ENCODE measurements at places on chromosomes 11 and 22. TPM values are rescaled to one million over a fixed set of nuclear protein-coding genes. Genes with fewer than 3 reads are reported as not detected.

The TRIM49 gene
- total RNA-seq: not detected

The MUC5B gene
- total RNA-seq: 1.2 TPM

The OR10A2 gene
- not detected for total RNA-seq

The TREH gene
- total RNA-seq: 0.46 TPM

The CNTF gene
- total RNA-seq: 1.2 TPM

The IL17RA gene
- 49.8 TPM for total RNA-seq

The OR52E8 gene
- not detected for total RNA-seq

The ARHGEF12 gene
- total RNA-seq: 132 TPM

The TENM4 gene
- total RNA-seq: 4.3 TPM

The ANO3 gene
- total RNA-seq: 1.2 TPM

The CCDC15 gene
- 1.5 TPM for total RNA-seq

The OR51I1 gene
- not detected for total RNA-seq

The GLYAT gene
- total RNA-seq: not detected

GRCh38 chr22:40741116-40741515, 61.8 kb downstream of the MCHR1 start:
- no peak overlapping the region for H3K27ac ChIP-seq
- H3K4me3 ChIP-seq: no peak overlapping the region

DNA sequence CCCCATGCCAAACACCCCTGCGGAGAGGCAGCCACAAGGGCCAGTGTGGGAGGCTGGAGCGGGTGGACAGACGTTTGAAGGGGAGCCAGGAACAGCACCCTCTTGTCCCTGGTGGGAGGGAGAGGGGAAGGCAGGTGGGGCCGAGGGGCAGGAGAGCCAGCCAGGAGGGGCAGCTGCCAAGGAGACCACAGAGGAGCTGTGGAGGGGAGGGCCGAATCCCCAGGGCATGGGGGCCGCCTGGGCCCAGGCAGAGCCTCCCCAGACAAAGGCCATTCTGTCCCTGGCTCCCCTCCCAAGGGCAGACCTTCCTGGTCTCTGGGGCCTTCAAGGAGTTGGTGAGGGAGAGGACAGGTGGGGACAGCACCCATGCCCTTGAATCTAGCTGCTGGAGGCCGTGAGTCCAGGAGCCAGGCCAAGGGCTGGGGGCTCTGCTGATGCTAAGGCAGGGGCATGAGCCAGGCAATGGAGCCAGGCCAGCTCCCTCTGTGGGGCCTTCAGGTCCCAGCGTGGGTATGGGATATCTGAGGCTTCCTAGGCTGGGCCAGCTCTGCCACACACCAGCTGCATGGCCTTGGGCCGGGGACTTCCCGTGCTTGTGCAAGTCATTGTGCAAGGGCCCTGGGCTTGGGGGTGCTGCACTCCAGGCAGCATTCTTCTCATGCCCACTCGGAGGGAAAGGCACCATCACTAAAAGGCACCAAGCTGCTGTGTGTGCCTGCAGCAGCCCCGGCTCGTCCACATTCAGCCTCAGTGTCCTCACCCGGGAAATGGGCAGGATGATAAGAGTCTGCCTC, 11.4 kb downstream of the EMID1 start:
- H3K4me3 ChIP-seq: no peak overlapping the region
- peak overlapping the region; percentile 47 for H3K27ac ChIP-seq
- H3K36me3 ChIP-seq: no peaks in the 10 kb centered on the region
- H3K27me3 ChIP-seq: no peaks in the 10 kb centered on the region
- H3K4me1 ChIP-seq: no peaks in the 10 kb centered on the region

DNA sequence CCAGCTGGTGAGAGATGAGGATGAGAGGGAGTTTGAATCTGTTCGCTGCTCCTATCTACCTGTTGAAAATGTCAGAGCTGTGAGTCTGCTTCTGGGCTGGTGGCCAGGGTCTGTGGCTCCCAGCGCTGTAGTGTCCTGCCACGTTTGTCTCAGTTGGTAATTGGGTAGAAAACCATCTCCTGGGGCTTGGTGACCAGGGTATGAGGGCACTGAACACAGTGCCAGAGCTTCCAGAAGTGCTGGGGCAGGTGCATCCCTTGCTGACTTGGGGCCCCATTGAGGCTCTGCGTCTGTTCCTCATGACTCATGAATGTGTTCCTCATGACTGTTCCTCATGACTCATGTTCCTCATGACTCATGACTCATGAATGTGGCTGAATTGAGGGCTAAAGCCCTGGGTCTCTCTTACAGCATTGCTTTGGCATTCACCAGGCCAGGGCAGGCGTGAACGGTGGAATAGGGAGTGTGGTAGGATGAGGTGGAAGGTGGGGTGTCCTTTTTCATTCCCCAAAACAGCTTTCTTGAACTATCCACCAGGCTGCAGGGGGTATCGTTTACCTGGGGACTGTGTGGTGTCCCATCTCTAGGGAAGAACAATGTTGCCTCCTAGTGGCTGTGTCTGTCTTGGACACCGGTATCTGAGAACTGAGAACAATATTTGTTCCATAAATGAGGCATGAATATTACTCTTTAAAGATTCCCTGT, 139.5 kb downstream of the COMMD9 start:
- H3K27me3 ChIP-seq: no peaks in the 10 kb centered on the region
- no peak overlapping the region for H3K27ac ChIP-seq
- no peak for DNase-seq
- H3K36me3 ChIP-seq: no peaks in the 10 kb centered on the region

GRCh38 chr11:26017903-26018302, 314.0 kb upstream of the ANO3 start:
- H3K4me3 ChIP-seq: no peak overlapping the region
- no peak for DNase-seq
- no peaks in the 10 kb centered on the region for H3K36me3 ChIP-seq
- H3K27ac ChIP-seq: no peak overlapping the region
- no peaks in the 10 kb centered on the region for H3K27me3 ChIP-seq
- H3K4me1 ChIP-seq: no peaks in the 10 kb centered on the region

DNA sequence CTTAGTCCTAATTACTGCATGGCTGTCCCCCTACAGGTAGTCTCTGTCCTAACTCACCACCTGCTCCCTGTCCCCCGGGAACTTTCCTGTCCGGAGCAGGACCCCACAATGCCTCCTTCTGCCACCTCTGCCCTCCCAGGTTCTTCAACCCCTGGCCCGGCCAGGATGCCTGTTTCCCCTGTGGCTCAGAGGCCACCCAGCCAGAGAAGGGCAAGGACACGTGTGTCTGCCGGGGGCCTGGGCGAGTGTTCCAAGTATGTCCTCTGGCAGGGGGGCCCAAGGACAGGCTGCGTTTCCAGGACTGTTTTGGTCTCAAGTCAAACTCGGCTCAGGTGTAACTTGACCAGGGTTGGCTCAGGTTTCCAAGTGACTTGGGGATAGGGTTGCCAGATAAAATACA, 63.8 kb downstream of the BTG4 start:
- no peak for DNase-seq
- H3K4me3 ChIP-seq: no peak overlapping the region
- H3K36me3 ChIP-seq: no peaks in the 10 kb centered on the region
- peaks cover 8% of the 10 kb centered on the region for H3K4me1 ChIP-seq
- no peak overlapping the region for H3K27ac ChIP-seq

- H3K4me1 ChIP-seq: peaks cover 16% of the 10 kb centered on the region
- no peak overlapping the region for H3K4me3 ChIP-seq
- no peaks in the 10 kb centered on the region for H3K27me3 ChIP-seq
- no peaks in the 10 kb centered on the region for H3K36me3 ChIP-seq
- no peak for DNase-seq
These were observed 1.8 kb upstream of the CDPF1 start for GRCh38 chr22:46251816-46252380.

DNA sequence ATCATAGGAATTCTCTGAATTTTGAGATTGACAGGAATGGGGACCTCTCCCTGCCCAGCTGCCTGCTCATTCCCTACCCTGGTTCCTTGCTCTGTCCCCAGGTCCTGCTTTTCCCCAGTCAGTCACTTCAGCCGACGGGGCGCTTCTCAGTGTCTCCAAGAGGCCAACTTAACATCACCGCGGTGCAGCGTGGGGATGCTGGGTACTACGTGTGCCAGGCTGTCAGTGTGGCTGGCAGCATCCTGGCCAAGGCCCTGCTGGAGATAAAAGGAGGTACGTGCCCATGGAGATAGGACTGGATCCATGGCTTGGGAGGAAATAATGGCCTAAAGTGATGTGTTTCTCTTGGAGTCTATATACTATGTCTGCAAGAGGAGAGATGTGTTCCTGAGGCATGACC, 7.0 kb downstream of the ROBO3 start:
- H3K36me3 ChIP-seq: no peaks in the 10 kb centered on the region
- peaks cover 54% of the 10 kb centered on the region for H3K27me3 ChIP-seq
- no peak overlapping the region for H3K4me3 ChIP-seq
- H3K27ac ChIP-seq: no peak overlapping the region

All from upper lobe of right lung (tissue), 1 donor.